ENCODE measurements at places on chromosomes 1 and 21. TPM values are rescaled to one million over a fixed set of nuclear protein-coding genes. Genes with fewer than 3 reads are reported as not detected.

Gene CREB3L4
- 29.1 TPM for total RNA-seq

Gene CHODL
- not detected for total RNA-seq

Gene MPL
- total RNA-seq, result not detected

Gene BATF3
- total RNA-seq, result 3.9 TPM

Gene S100A14
- total RNA-seq, result 1.4 TPM

Gene RPTN
- not detected for total RNA-seq

Gene CELA2B
- total RNA-seq, result not detected

Gene TSPAN2
- 2.3 TPM for total RNA-seq
